ENCODE measurements at places on chromosomes 3 and 15.

- DNase-seq = no peak
These were observed 4.5 kb upstream of the LCTL start for GRCh38 chr15:66570327-66570726.

DNA sequence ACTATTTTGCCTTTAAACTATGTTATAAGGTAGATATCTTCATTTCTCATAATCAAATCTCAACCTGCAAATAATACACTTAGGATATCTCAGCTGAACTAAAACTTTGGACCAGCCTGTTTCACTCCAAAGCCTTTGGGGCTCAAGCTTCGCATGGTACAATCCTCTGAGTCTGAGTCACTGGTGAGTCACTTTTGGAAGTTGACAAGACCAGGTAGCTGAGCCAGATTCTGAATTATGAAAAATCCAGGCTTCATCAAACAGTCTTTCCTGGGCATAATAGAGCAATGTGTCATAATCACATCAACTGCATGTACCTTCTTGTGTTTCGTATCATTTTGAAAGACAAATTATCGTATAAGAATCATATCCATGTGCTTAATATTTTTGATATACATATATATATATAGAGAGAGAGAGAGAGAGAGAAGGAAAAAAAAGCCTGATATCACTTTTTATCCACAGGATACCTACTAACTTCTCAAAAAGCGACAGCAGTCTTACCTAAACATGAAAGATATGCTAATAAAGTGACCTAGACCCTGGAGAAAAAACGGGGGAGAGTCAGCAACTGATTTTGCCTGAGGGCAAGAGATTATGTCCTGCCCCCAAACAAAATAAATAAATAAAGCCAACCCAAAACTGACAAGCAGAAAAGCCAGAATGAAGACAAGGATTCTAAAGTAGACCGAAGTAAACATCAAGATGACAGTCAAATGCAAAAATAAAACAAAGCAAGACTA is 263.9 kb upstream of the TGFBR2 start:
- DNase-seq = no peak

GRCh38 chr3:121648219-121648958 is 12.3 kb downstream of the HCLS1 start:
- no peak for DNase-seq

DNA sequence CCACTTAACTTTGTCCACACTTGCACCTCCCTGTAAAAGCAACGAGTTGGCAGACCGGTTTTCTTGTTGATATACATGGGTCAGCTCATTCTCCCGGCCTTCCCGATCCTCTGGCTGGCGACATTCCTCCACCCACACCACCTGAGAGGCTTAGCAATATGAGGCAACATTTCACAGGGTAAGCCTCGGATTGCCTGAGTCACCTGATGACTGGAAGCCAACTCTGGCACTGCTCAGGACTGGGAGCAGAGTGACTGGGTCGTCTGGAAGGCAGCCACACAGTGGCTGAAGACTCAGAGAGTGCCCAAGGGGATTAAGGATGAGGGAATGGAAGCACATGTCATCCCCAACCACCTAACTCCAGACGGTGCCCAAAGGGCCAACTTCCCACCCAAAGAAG is 9.8 kb downstream of the HOMER2 start:
- DNase-seq = no peak

GRCh38 chr3:135927155-135927554 is 38.4 kb upstream of the PPP2R3A start:
- no peak for DNase-seq

DNA sequence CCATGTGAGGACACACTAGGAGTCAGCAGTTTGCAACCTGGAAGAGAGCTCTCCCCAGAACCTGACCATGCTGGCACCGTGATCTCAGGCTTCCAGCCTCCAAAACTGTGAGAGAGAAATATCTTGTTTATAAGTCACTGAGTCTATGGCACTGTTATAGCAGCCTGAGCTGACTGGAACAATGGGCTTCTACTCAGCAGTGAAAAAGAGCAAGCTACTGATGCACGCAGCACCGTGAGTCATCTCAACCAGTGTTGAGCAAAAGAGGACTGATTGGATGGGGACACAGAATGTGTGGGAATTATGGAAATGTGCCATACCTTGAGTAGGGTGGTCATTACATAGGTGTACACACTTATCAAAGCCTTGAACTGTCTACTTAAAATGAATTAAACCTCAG is 230.4 kb downstream of the PLCL2 start:
- no peak for DNase-seq

- no peak for DNase-seq
These were observed 11.1 kb downstream of the TLE3 start for GRCh38 chr15:70086636-70087035.

DNA sequence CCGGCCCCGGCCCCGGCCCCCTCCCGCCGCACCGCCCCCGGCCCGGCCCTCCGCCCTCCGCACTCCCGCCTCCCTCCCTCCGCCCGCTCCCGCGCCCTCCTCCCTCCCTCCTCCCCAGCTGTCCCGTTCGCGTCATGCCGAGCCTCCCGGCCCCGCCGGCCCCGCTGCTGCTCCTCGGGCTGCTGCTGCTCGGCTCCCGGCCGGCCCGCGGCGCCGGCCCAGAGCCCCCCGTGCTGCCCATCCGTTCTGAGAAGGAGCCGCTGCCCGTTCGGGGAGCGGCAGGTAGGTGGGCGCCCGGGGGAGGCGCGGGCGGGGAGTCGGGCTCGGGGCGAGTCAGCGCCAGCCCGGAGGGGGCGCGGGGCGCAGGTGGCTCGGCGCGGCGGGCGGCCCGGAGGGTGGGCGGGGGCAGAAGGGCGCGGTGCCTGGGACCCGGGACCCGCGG is 352 bp downstream of the CHRD start:
- DNase-seq = peak; percentile 51

- DNase-seq = no peak
These were observed 29.4 kb upstream of the ATP8B4 start for GRCh38 chr15:50148362-50148963.

DNA sequence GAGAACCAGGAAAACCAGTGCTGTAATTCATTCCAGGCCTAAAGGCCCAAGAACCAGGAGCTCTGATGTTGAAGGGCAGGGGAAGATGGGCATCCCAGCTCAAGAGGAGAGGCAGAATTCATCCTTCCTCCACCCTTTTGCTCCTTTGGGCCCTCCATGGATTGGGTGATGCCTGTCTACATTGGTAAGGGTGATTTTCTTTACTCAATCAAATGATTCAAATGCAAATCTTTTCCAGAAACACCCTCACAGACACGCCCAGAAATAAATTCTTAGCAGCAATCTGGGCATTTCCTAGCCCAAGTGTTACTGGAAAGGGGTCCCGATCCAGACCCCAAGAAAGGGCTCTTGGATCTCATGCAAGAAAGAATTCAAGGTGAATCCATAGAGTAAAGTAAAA is 17.6 kb upstream of the APOD start:
- DNase-seq = no peak

DNA sequence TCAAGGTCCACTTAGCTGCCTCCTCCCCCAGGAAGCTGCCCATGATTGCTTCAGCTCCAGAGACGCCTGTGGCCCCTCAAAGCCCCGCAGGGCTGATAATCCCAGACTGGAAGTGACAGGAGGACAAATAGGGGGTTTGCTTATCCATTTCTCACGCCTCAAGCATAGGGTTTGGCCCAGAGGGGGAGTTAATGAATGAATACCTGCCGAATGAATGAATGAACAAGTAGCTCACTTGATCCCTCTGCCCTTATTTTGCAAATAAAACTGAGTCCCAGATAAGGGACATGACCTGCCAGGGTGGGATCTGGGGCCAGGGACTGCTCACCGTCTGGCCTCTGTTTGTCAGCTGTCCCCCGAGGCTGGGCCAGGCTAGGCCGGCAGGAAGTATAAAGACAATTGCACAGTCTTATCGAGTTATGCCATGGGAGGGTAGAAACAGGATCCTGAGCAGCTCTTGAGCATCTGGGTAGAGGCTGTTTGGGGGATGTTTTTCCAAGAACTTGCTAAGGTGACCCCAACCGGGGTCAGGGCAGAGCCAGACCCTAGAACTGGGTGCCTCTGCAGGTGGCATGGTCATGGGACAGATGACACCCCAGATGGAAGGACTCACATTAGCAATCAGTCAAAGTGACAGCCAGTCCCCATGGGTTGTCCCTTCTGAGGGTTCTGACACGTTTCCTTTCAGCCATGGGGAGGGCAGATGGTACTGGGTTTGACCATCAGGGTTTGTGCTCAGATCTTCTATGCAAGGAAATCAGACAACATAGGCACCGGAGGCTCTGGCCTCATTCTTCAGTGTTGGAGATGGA is 45.0 kb downstream of the IQSEC1 start:
- DNase-seq = no peak

GRCh38 chr15:77659350-77660321 is 26.9 kb upstream of the LINGO1 start:
- DNase-seq = peak; percentile 39

- DNase-seq = no peak
These were observed 166.3 kb downstream of the VGLL4 start for GRCh38 chr3:11477407-11477911.

GRCh38 chr3:152461460-152461859 is 192.7 kb downstream of the MBNL1 start:
- no peak for DNase-seq

DNA sequence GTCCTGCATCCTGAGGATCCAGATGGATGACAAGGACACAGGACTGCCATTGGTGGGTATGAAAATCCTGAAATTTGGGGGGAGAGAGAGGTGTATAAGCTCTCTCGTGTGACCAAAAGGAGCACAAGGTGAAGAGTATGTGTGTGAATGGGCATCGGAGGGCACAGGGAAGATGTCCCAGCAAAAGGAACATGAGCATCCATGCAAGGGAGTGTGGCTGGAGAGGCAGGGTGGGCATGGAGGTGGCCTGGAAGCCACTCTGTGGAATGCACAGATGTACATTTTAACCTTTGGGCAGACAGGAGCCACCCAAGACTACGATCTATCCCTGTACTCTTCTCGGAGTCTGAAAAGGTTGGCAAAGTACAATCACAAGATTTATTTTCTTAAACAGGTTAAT is 54.5 kb downstream of the CAPN7 start:
- no peak for DNase-seq

DNA sequence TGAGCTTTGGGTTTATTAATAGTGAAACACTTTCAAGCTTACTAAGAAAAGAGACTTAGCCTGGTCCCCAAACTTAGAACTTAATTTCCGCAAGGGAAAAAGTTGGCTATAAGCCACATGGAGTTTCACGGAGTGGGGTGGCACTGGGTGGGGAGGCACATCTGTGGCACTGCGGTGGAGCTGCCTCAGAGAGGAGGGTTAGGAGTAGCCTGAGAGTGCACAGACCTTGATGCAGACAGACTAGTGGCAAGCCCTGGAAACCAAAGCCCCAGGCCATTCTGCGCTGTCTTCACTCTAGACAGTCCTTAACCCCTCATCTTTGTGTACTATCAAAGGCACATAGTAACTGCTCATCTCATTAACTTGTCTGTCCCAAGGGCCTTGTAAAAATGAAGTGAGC is 22.0 kb downstream of the CXCR6 start:
- DNase-seq = no peak

GRCh38 chr15:71812966-71813722 is 2.8 kb downstream of the NR2E3 start:
- DNase-seq = no peak

DNA sequence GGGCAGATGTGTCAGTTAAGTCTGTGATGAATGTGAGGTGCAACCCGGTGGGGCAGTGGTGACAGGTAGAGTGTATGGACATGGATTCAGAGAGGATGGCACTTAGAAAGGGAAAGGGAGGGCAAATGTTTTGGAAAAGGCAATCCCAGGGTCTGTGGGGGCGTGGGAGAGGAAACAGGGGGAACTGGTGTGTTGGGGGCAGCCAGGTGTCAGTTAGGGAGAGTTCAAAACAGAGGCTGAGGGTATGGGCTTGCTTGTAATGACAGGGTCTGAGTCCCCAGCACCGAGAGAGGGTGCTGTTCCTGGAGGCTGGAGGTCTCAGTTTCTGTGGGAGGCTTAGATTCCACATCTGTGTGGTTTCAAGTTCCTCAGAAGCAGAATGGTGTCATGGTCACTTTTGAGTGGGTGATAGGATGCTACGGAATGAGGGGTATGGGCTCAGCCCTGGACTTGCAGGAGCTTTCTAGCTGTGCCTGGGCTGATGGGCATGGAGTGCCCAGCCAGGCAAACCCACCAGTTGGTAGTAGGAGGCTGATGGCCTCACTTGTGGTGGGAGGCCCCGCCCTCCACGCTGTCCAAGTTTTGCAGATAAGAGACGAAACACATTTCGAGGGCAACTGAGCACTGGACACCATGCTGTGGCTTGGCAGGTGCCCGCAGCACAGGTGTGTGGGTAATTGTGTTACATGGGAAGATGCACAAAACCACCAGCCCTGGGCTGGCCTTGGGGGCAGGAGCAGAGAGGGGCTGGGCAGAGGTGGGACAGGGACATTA is 209.4 kb downstream of the RPLP1 start:
- no peak for DNase-seq

DNA sequence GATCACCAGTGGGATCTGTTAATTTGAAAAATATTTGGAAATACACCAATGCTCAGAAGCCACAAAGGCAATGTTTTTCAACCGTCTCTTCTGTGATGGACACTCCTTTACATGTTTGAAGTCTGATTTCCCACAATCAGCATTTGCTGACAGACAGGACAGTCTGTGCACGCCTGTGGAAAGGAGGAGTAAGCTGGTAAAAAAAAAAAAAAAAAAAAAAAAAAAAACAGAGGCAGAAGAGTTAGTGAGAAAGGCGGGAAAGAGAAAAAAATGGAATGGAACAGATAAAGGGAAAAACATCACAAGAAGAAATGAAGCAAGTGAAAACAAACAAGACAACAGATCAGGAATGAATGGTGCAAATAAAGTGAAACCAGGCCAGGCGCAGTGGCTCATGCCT is 35.0 kb downstream of the PRTG start:
- DNase-seq = no peak

- DNase-seq = no peak
These were observed 36.0 kb downstream of the PXYLP1 start for GRCh38 chr3:141267629-141268028.

- no peak for DNase-seq
These were observed 50.4 kb downstream of the GPR171 start for GRCh38 chr3:151152455-151153079.

DNA sequence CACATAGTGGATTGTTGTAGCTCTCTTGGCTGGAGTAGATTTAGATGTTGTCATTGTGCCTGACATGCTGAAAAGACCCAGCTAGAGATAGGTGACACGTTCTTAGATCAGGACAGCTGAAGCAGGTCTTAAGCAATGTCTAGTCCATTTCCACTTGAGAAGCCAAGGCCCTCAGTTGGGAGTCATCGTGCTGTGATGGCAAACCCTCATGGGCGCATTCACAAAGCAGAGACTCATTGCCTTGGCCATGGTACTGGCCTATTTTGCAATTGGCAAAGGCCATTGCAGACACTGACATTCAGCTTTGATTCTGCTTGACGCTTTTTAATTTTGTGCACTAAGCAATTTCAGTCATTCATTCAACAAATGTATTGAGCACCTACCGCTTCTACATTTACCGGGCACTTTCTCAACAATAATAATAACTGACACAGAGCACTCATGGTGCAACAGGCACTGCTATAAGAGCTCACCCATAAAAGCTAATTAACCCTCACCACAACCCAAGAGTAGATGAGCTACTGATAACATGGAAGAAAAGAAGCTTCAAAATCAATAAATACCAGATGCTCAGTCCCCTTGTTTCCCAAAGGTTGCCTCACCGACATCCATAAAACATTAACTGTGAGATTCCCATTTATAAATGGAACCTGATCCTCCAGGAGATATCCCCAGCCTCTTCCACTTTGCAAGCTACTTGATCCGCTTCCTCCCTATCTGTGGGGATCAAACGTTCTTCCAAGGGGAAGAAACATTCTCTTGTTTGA is 200.1 kb downstream of the TLE3 start:
- DNase-seq = no peak
